ENCODE measurements at places on chromosomes 1 and 21.
A peak's percentile ranks its signal among the peaks of the same experiment; 100 is the strongest.

DNA sequence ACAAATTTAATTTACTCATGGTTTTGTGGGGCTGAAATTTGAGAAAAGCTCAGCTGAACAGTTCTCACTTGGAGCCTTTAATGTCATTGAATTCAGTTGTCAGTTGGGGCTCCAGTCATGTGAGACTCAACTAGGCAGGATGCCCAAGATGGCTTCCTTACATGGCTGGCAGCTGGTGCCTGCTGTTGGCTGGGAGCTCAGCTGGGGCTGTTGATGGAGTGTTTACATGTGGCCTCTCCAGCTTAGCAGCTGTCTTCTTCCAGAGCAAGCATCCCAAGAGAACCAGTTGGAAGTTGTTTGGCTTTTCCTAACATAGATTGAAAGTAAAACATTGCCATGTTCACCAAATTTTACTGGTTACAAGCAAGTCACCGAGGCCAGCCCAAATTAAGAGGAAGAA is 81.8 kb upstream of the KCNA3 start:
- no peak for DNase-seq

- DNase-seq = no peak
Measured at GRCh38 chr1:6273380-6273891, 12.5 kb upstream of the GPR153 start.

DNA sequence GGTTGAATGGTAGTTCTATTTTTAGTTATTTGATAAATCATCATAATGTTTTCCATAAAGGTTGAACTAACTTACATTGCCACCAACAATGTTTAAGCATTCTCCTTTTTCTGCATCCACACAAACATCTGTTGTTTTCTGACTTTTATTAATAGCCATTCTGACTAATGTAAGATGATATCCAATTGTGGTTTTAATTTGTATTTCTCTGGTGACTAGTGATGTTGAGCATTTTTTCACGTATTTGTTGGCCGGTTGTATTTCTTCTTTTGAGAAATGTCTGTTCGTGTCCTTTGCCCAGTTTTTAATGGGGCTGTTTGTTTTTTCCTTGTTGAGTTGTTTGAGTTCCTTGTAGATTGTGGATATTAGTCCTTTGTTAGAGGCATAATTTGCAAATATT is 24.6 kb upstream of the SLC35F3 start:
- no peak for DNase-seq

GRCh38 chr1:229041946-229042345 is 229.0 kb upstream of the RAB4A start:
- no peak for DNase-seq

GRCh38 chr1:184605941-184606340 is 148.7 kb downstream of the EDEM3 start:
- DNase-seq = no peak

DNA sequence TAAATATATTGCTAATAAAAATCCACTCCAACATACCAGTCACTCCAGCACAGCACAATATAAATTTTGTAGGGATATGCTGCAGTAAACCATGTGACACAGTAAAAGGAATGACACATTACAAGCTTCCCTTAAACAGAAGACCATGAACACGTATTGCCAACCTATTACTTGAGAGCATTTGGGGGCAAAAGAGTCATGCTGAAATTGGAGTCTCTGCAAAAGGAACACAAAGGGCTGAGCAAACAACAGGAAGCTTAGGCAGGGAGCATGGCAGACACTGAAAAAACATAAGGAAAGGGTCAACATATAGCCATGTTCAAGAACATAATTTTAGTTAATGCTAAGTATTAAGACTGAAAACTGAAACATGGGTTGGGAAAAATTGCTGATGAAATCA is 214.5 kb downstream of the SMYD3 start:
- DNase-seq = no peak

- DNase-seq = no peak
Measured at GRCh38 chr21:25405984-25406383, 201.3 kb downstream of the MRPL39 start.

DNA sequence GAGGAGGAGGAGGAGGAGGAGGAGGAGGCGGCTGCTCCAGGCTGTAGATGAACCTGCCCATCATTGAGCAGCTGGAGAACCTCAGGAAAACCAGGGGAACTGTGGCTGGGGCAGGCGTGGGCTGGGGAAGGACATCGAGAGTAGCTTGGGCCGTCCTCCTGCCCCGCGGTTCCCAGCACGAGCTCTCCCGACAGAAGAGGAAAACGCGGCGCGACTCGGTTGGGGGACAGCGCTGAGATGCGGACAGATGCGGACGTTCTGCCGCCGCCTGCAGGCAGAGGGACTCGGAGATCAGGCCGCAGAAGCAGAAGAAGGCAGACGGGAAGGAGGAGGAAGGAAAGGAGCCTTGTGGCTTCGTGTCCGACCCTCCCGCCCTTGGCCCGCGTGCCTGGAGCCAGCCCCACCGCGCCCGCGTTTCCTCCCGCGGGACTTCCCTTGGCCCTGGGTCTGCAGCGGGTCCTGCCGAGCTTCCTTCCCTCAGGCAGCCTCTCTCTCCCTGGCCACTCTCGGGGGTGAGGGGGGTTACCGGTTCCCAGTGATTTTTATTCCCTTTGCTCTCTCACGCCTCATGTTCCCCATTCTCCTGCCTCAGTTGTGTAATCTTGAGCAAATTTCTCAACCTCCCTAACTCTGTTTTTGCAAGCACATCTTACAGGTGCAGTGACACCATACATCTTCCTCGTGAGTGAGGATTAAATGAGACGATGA is 1.7 kb upstream of the TNFRSF9 start:
- peak; percentile 30 for DNase-seq

DNA sequence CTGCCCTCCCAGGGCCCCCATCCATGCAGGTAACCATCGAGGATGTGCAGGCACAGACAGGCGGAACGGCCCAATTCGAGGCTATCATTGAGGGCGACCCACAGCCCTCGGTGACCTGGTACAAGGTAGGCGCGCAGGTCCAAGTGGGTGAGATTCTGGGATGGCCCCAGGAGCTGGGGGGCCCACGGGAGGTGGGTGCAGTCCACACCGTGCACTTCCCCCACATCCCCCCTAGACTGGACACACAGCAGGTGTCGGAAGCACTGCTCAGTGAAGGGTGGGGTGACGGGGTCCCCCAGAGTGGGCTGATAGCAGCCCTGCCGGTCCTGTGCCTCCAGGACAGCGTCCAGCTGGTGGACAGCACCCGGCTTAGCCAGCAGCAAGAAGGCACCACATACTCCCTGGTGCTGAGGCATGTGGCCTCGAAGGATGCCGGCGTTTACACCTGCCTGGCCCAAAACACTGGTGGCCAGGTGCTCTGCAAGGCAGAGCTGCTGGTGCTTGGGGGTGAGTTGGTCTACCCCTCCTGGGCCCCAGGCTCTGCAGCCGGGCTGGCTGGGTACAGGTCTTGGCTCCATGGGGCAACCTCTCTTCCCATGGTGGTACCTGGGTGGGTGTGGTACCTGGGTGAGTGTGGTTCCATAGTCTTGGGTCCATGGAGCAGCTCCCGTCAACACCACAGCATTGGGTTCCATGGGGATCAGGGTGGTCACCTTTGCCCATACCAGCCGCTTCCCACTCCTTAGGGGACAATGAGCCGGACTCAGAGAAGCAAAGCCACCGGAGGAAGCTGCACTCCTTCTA is 40.4 kb downstream of the TRIM11 start:
- DNase-seq = no peak

DNA sequence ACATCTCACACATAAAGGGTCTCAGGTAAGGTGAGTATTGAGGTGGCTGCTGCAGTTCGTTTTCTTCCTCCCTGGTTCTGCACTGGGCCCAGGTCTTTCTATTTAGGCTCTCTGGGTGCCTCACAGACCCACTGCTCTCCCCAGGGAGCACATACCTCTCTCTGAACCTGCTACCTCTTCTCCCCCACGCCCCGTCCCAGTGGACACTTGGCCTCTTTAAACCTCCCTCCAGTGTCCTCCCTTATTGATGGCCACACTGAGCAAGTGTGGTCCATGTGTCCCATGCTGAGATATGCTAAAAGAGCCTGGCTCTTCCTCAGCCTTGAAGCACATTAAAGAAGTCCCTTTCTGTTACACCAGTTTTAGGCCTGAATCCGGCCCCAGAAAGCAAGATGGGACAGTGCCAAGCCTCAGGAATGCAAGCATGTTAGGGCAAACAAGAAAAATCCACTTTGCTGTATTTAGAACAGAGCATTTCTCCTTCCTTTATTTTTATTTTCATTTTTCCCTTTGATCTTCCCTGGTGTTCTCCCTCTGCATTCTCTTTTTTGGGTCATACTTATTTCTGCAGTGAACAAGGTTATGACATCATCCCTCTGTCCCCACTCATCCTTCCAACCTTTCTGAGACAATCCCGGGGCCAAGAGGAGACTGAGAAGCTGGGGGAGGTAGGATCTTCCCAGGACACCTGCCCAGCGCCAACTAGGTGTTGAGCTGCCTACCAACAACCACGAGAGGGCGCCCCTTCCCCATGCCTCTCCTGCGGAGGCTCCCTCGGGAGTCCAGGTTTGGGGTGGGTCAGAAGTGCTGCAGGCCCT is 5.0 kb upstream of the CHI3L2 start:
- peak; percentile 54 for DNase-seq

DNA sequence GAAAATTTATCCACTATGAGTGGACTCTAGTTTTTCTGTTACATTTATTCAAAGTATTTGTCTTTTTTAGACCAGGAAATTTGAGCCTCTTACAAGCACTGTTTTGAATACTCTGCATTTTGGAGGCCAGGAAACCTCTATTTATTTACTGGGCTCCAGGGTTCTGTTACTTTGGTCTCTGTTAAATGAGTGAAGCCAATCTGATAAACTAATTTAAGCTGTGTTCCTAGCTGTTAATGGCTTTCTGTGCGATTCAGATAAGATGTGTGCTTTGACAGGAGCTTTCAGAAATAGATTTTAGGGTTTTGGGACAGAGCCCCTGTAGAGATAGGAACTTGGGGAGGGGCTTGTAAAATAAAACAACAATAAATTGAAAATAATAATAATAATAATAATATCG is 23.9 kb downstream of the ACKR1 start:
- DNase-seq = no peak

- DNase-seq = no peak
Measured at GRCh38 chr1:22297999-22298398, 153.7 kb upstream of the ZBTB40 start.

- no peak for DNase-seq
Measured at GRCh38 chr1:204219971-204220616, 6.3 kb upstream of the GOLT1A start.

DNA sequence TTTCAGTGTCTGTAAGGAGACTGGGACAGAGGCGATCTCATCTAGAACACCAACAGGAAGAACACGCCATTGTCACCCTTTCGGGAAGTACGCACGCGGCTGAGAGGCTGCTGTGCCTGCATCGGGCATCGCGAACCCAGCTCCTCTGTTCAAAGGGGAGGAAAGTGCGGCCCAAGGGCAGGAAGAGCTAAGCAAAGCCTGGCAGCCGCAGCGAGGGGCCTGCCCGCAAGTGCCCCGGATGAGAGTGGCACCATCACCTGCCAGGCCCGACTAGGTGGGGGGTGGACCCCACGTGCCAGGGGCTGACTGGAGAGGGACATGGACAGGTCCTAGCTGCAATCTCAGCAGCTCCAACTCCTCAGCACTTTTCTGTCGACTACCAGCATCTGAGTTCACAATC is 7.5 kb downstream of the TPRG1L start:
- no peak for DNase-seq

GRCh38 chr1:70415882-70416281 is 4.8 kb downstream of the CTH start:
- no peak for DNase-seq

- no peak for DNase-seq
Measured at GRCh38 chr1:212968368-212968863, 18.1 kb downstream of the VASH2 start.

GRCh38 chr1:88800382-88801051 is 90.8 kb downstream of the GTF2B start:
- peak; percentile 10 for DNase-seq

DNA sequence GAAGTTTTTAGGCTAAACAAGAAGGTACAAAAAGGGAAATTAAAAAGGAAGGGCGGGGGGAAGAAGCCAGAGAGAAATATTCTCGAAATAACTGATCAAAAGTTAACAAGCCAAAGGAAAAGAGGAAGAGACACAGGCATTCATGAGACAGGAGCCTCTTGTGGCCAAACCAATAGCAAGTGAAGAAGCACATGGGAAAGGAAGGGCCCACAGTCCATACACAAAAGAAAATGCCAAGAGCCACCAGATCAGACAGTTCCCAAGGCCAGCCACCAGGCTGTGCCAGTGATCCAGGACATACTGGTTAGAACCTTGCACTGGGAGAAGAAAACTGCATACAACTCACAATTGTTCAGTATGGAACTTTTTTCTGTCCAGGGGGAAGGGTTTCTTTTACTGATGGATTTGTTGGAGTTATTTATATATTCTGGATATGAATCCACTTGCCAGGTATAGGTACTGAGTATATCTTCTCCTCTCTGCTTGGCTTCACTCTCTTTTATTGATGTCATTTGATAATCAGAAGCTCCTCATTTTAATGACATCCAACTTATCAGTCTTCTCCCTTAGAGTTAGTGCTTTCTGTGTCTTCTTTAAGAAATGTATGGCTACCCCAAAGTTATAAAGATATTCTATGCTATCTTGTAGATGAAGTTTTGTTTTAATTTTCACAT is 76.8 kb downstream of the CD46 start:
- peak; percentile 52 for DNase-seq

GRCh38 chr1:214989341-214989740 is 93.2 kb upstream of the KCNK2 start:
- no peak for DNase-seq

DNA sequence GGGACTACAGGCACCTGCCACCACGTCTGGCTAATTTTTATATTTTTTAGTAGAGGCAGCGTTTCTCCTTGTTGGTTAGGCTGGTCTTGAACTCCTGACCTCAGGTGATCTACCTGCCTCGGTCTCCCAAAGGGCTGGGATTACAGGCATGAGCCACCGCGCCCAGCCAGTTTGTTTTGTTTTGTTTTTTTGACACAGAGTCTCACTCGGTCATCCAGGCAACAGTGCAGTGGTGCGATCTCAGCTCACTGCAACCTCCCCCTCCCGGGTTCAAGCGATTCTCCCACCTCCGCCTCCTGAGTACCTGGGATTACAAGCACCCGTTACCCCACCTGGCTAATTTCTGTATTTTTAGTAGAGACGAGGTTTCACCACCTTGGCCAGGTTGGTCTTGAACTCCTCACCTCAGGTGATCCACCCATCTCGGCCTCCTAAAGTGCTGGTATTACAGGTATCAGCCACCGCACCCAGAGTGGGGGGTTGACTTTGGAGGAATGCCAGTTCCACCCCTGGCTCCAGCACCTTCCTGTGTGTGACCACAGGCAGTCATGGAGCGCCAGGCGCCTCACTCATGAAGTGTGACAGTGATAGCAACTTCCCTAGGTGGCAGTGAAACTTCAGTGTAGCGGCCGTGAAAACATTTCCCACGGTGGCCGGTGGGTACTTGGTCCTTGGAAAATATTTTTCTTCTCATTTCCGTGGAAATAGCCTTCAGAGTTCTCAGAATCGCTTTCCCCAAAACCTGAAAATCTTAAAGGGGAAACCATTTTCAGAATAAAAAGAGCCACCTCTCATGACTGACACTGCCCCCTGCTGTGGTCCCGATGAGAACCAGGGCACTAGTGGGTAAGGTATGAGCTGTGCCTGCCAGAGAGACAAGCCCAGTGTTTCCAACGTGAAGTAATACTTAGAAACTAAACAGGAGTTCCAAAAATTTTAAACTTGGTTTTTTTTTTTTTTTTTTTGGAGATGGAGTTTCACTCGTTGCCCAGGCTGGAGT is 48.6 kb downstream of the WDR4 start:
- DNase-seq = no peak

GRCh38 chr21:26528882-26529281 is 44.2 kb downstream of the CYYR1 start:
- no peak for DNase-seq

Data from T-cell (primary cell).